ENCODE measurements at places on chromosomes 12 and 14.

DNA sequence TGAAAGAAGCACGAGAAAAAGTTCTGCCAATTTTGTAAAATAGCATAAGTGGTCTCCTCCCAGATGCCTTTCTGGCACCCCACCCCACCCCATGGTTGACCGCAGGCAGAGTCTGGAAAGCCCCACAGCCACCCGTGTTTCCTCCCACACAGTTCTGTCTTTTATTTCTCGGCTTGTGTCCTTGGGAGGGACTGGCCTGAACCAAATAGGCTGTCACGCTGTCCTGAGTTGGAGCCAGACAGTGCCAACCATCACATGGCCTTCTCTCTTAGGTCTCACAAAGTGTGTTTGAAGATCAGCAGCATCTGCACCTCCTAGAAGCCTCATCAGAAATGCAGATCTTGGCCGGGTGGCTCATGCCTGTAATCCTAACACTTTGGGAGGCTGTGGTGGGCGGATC is 10.2 kb upstream of the LTA4H start:
- no peak for DNase-seq

DNA sequence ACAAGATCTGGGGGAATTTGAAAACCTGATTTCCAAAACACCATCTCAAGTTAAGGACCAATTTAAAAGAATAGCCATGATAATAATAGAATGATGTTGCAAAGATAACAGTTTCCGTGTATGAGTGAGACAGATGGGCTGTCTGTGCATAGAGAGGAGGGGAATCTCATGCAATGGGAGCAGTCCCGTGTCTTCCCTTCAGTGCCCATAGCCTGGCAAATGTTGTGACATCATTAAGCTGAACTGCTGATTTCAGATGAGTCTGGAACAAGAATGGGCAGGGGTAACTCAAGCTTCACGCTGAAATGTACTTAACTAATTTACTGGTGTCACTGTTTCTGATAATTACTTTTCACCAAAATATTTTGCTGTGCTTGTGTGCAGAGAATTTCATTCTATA is 454.0 kb downstream of the FOXG1 start:
- DNase-seq: no peak

DNA sequence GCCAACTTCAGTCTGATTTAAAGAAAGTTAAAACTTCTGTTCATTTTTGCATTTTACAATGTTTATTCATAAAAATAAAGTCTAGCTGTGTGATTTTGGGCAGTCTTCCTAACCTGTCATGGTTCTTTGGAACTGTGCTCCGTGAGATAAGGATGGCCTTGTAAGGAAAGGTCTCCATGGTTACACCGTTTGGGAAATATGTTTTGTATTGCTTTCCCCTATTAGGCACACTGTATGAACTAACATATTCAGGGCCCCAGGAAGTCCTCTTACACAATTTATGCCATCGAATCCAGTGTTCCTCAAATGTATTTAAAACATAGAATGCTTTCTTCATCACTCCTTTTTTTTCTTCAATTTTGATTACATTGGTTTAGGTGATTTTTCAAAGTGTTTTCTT is 54.5 kb downstream of the APAF1 start:
- DNase-seq: no peak

DNA sequence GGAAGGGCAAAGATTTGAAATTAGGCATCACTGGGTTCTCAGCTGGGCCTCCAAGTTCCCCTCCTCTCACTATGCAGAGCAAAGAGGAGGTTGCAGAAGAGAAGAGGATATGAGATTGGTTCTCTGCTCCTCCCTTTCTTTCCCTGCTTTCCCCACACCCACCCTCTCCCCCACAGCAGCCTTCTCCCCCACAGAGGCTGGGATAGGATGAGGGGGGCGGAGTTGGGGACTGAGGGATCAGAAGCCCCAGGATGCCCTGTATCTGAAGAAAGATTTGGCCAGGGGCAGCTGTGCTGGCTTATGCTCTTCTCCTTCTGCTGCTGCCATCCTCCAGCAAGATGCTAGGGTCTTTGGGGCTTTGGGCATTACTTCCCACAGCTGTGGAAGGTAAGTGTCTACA is at the start of gene AMHR2:
AMHR2 (plus strand) TSS at position 259 of the 400 bp plus-strand sequence; CDS start at position 339, 80 bp downstream.
- DNase-seq: no peak

- DNase-seq: peak; percentile 79
Measured at GRCh38 chr12:45670346-45671065, 59.0 kb upstream of the ARID2 start.

GRCh38 chr12:30988646-30989286 is 62.2 kb downstream of the TSPAN11 start:
- DNase-seq: no peak

DNA sequence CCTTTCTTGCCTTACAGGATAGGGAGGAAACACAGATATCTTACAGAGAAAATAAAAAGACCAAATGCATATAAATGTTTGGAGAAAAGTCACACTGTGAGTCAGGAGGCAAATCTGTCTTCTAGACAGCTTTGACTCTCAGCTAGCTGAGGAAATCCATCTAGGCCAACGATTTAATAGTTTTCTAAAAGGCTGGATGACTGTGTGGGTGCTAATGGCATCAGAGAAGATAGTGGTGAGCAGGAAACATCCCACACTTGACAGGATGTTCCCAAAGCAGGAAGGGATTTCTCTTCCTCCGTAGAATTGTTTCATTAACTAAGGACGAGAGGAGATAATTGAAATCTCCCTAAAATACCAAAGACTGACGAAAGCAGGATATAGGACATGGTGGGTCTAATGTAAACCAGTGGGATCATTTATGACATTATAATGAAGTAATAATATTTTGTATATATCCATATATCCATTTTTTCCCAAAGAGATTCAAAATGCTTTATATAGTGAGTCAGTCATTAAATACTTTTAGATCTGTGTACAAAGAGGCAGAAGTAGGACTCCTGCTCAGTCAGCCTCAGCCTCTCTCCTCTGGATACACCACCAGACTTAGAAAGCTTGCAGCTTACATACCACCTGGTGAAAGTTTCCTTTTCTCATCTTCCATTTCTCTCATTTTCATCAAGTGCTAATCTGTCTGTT is 44.3 kb upstream of the PSMA6 start:
- DNase-seq: peak; percentile 3

- no peak for DNase-seq
Measured at GRCh38 chr12:72476301-72476700, 204.1 kb downstream of the TRHDE start.

GRCh38 chr14:95237958-95238340 is 80.6 kb upstream of the DICER1 start:
- DNase-seq: no peak

- no peak for DNase-seq
Measured at GRCh38 chr14:105888784-105889665, 362.6 kb downstream of the TMEM121 start.

DNA sequence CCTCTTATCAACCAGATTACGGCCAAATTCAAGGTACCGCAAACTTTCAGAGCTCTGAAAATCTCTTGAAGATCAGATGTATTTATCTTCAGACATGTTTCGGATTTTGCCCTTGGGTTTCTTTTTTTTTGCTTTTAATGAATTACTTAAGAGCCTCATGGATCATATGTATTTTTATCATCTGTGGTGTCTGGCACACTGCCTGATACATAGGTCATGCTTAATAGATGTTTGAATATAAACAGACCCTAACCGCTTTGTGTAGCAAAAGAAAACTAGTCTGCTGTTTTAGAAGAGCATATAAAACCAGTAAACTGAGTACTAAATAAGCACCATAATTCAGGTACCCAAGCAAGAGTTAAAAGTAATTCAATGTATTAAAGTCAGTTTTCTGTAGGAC is 20.1 kb upstream of the TBK1 start:
- DNase-seq: no peak

DNA sequence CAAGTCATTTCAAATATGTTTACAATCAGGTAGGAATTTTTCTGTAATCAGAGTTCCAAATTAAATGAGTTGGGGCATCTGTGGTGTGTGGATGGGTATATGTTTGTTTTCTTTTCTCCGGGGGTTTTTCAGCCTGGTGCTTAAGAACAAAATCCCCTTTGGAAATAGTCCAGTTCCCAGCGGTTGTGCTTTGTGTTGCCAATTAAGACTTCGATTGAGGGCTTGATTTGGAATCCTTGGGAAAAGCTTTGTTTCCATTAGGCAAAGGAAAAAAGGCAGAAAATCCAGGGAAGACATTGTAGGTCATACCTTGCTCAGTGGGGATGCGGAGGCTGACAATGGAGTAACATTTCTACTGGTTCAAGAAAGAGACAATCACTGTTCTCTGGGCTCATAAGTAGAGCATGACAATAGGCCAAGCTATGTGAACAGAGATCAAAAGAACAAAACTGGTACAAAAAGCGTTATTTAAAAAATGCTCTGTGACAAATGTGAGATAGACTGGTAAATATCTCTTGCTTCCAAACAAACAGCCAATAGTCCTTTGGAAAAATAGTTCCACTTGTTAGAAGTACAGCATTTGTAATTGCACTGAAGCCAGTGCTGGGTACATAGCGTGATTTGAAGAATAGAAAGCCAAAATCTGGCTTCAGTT is 79.7 kb downstream of the EML1 start:
- no peak for DNase-seq

- DNase-seq: no peak
Measured at GRCh38 chr12:48340943-48341342, 9.8 kb downstream of the ZNF641 start.

- no peak for DNase-seq
Measured at GRCh38 chr12:129530984-129531383, 372.8 kb downstream of the TMEM132D start.

DNA sequence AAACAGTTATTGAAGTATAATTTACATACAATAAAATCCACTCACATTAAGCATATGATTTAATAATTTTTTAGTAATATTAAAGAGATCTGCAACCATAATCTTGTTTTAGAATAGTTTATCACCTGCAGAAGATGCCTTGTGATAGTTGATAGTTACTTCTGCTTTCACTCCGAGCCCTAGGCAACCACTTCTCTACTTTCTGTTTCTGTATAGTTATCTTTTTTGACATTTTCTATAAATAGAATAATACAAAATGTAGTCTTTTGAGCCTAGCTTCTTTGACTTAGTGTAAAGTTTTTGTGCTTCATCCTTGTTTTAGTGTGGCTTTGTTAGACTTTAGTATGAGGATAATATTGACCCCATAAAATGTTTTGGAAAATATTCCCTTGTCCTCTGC is 111.0 kb downstream of the MNAT1 start:
- no peak for DNase-seq

DNA sequence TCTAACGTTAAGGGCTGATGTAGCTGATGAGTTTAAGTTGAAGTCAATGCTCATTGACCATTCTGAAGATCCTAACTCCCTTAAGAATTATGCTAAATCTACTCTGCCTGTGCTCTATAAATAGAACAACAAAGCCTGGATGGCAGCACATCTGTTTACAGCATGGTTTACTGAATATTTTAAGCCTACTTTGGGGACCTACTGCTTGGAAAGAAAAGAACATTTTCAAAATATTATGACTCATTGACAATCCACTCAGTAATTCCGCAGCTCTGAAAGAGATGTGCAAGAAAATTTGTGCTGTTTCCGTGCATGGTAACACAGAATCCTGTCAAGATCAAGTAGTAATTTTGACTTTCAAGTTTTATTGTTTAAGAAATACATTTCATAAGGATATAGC is 35.0 kb upstream of the NAV3 start:
- peak; percentile 84 for DNase-seq

DNA sequence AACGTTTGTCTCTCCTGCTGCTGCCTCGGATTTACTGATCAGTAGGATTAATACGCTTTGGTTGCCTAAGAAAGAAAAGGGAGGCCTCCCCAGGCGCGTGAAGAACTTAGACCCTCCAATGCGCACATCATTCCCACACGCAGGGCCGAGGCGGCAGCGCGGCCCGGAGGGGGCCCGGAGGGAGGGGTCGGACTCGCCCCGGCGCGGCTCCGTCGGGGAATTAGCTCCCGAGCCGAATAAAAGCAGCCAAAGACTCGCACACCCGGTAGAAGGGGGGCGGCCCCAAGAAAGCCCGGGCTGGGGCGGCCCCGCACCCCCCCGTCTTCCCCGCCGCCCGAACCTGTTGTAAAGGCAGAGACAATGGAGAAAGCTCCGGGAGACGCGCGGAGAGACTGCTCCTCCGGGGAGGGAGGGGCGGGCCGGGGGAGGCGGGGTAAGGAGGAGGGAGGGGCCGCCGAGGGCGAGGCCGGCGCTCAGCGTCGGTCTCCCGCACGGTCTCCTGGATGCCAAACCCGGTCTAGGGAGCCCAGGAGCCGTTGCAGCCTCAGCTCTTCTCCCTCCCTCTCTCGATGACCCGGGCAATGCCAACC is at the start of gene NELL2:
NELL2 (minus strand) TSS at position 362 of the 590 bp plus-strand sequence. CDS start 446 bp downstream, outside the sequence.
- DNase-seq: no peak

GRCh38 chr12:51822956-51823355 is 25.6 kb downstream of the FIGNL2 start:
- no peak for DNase-seq

- DNase-seq: no peak
Measured at GRCh38 chr14:84961637-84962036, 568.3 kb upstream of the FLRT2 start.

DNA sequence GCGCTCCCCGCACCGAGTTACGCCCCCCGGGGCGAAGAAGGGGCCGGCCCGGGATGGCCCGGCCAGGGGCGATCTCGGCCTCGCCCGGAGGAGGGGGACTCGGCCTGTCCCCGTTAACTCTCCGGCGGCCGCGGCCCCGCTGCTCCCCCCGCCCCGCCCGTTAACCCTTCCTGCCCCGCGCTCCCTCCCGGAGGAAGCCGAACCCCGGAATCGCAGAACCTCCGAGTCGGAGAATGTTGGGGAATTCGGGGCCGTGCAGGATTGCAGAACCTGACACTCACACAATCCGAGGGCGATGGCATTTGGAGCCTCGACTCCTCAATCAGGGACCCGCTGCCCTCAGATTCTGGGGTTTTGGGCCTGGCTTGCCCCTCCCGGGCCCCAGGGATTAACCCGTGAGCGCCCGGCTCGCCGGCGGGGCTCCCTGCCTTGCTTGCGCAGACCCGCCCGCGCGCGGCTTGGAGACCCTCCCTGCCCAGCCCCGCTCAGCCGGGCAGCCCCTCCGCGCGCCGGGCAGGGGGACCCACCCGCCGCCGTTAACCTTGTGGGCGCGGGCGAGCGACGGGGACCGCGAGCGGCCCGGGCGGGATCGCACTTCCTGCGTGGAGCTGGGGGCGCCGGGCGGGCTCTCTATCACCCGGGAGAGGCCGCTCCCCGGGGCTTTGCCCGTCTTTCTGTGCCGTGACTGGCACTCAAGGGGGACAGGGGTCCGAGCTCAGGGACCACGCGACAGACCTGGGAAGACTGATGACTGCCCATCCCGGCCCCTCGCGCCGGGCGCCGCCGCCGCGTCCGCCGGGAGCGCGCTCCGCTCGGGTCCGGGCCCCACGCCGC is 18.8 kb downstream of the BEGAIN start:
- no peak for DNase-seq

- no peak for DNase-seq
Measured at GRCh38 chr12:116284396-116284795, 6.9 kb upstream of the MED13L start.

DNA sequence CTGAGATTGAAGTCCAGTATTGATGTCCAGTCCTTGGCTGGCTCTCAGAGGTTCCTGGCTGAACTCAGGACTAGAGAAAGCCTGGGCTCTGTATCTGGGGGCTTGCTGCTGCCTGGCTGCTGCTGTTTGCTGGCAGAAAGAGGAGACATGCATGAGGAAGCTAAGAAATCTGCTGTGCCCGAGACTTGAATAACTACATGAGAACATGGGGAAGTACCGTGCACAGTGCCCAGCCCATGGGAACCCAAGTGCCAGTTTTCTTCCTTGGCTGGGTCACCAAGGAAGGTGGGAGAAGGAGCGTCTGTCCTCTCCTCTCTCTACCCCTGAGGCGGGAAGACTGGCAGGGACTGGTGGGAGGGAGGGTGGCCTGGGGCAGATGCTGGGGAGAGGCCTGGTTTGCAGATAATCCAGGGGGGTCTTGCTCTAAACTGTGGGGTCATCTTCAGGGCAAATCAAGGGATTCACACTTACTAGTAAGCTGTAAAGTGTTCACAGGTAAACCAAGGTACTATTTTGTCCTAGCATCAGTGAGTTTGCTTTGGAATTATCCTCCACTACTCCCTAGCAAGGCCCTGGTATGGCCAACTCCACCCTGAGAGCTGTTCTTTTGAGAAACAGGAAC is 13.8 kb upstream of the ZFP36L1 start:
- DNase-seq: no peak
